ENCODE measurements at places on chromosomes 5 and 9.

DNA sequence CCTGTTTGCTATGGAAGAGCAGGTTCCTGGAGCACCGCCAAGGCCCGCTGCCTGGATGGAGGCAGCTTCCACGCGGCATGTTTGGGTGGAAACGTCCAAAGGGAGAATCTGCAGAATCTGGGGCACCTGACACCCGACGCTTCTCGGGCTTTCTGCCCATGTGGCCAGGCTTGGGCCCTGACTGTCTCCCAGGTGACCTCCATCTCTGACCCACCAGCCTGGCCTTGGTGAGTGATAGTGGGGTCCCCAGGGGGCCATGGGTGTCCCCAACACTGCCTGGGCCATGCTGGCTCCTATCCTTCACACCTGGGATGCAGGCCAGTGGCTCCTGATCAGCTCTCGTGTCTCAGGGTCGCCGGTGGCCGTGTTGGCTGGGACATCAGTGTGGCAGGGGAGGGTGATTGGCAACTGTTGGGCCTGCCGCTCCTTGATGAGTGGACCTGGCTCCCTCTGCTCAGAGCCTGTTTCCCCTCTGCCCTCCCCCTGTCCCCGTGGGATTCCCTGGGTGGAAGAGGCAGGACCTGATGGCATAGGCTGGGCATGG lies 34.0 kb downstream of the GLT6D1 start:
- no peak for DNase-seq

DNA sequence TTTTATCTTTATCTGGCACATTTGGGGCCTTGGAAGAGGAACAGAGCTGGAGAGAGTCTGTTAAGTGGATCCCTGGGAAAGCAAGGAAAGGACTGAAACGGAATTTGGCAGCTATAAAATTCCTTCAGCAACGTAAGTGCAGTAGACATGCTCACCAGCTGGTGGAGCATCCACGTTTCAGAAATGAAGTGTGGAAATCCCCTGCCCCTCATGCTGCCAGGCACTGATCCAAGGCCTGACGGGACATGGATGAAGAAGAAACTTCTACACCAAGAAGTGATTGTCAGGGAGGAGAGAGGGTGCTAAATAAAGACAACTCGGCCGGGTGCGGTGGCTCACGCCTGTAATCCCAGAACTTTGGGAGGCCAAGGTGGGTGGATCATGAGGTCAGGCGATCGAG lies 209.3 kb downstream of the ROR2 start:
- no peak for DNase-seq

- DNase-seq, result no peak
These were observed 246.8 kb upstream of the TUT7 start for GRCh38 chr9:86600977-86601376.

GRCh38 chr5:61449804-61450492 lies 117.9 kb downstream of the ZSWIM6 start:
- no peak for DNase-seq

- DNase-seq, result no peak
These were observed 57.8 kb downstream of the PARP8 start for GRCh38 chr5:50724262-50724661.

DNA sequence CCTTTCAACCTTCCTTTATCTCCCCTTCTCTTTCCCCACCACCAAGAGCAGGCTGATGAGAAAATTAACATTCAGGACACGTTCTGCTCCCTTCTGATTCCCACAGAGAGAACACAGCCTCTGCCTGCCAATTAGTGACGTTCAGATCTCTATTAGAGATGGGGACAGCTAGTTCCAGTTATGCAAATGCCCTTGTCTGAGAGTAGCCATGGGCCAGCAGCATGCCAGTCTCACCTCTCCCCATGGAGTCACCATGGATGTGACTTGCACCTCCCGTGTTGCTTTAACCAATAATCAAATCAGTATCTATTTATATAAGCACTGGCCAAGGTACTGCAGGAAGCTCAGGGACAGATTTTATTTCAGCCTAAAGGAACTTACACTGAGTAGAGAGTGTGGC lies 61.3 kb downstream of the KCNIP1 start:
- no peak for DNase-seq

DNA sequence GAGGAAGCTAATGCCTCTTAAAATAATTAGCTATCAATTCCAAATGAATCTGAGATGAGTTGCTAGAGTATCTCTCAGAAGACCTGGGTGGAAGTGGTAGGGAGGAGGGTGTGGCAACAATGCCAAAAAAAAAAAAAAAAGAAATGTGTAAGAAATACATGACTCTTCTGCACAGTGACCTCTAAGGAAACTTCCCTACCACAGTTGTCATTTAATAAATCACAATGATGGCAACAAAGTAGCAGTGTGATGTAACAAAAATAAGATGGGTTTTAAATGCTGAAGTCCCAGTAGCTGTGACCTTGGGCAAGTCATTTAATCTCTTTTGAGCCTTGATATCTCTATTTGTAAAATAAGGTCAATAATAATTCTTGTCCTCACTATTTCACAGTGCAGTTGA lies 7.2 kb downstream of the FOXD1 start:
- no peak for DNase-seq

GRCh38 chr9:127873886-127874285 lies 3.6 kb downstream of the AK1 start:
- DNase-seq, result no peak

DNA sequence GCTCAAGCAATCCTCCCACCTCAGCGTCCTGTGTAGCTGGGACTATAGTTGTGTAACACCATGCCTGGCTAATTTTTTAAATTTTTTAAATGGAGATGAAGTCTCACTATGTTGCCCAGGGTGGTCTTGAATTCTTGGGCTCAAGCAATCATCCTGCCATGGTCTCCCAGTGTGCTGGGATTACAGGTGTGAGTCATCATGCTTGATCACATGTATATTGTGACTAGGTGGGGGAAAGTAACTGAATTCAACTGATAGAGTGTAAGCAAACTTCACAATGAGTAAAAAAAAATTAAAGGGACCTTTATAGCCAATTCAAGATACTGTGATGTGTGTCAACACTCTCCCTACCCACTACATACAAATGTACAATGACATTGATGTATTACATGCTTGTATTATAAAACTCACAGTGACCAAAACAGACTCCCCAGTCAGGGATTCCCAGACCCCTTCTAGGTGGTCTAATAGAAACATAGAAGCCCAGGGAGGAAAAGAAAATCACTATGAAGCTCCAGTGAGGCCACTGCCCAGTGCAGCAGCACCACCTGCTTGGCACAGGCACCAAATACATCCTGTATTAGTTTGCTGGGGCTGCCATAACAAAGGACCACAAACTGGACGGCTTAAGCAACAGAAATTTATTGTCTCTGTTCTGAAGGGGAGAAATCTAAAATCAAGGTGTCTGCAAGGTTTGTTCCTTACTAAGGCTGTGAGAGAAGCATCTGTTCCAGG lies 8.8 kb downstream of the PLGRKT start:
- no peak for DNase-seq

- no peak for DNase-seq
These were observed 15.1 kb upstream of the ISOC1 start for GRCh38 chr5:129079496-129079895.

- no peak for DNase-seq
These were observed 83.9 kb upstream of the CYLC2 start for GRCh38 chr9:102911185-102911584.

DNA sequence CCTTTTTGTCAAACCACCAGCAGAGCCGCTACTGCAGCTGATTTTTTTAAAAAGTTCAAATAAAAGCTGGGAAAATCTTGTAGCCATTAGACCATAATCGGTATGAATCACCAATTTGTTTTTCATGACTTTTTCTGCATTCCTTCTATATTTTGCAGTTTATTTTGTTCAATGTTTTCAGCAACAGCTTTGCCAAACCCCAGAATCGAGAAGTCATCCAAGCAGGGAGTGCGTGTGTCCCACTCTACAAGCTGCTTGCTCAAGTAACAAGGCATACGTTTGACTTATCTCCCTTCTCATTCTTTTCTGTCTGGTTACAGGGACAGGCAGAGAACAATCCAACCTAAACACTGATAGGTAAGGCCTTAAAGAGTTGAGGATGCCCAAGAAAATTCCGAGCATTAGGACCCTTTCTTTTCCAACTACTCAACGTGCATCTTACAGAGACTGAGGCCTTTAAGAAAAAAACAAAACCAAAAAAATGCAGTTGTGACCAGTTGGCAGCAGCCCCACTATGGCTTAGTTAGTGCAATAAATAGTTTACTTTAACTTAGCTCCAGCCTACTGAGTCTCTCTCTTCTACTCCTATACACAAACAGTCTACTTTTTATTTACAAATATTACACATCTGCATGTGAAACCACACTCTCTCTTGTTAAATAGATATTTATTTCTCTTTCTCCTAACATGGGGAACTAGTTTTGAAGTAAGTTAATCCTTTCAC lies 134.7 kb upstream of the SLIT3 start:
- no peak for DNase-seq

GRCh38 chr9:28781481-28781880 lies 1208.2 kb upstream of the C9orf72 start:
- DNase-seq, result no peak
